Cerebellar cortex (tissue), 1 donor: ENCODE measurements at places on chromosomes 4 and X.
A peak's percentile ranks its signal among the peaks of the same experiment; 100 is the strongest.

DNA sequence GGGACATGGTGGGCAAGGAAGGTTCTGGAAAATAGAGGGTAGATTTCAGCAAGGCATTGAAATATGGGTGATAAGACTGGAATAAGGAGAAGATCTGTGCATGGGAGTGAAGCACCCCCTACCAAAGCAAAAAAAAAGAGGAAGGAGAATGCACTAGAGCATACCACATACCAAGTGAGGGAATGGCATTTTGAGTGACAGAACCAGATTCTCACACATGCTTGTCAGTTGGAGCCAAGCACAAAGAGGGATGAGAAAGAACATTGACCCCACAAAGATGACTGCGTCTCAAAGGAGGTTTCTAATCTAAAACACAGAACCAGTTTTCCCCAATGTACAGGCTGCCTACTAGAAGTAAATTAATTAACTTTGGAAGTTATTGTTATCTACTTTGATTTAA lies 140.3 kb upstream of the SMAD1 start:
- no peak for DNase-seq

DNA sequence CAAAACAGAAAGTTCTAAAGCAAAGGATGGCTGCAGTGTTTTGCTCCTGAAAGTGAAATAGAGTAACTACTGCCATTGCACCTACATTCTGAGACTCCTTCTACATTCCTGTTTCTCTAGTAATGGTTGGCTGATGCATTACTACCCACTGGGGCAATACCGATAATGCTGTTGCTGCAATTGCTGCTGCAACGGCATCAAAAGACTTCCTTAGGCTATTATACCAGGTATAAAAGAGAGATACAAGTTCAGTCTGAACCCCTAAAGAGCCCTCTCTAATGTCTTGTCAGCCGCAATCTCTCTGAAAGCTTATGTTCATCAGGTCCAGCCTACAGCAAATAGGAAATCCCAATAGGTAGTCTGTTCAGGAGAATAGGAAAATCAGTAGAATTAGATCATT lies 338.4 kb downstream of the PABPC4L start:
- DNase-seq: no peak

DNA sequence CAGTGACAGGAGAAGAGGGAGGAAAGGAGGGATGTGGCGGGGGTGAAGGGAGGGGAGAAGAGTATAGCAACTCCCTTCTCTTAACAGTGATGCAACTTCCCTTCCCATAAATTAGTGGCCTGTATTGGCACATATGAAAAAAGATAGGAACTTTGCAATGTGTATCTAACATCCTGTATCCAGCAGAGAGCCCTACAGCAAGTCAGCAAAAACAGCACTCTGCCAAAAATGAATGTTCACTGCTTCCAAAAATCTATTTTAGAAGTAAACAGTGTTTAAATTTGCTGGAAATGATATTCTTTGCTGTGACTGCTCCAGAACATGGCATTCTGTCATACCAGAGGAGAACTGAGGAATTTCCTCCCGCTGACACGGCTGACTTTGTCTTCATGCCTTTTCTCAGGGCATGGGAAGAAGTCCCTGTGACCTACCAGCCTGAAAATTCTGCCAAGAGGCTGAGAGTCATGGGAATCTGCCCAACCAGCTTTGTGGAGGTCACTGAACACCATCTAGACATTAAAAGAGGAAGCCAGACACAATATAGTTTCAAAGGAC lies 343.4 kb upstream of the RASGEF1B start:
- DNase-seq: no peak

DNA sequence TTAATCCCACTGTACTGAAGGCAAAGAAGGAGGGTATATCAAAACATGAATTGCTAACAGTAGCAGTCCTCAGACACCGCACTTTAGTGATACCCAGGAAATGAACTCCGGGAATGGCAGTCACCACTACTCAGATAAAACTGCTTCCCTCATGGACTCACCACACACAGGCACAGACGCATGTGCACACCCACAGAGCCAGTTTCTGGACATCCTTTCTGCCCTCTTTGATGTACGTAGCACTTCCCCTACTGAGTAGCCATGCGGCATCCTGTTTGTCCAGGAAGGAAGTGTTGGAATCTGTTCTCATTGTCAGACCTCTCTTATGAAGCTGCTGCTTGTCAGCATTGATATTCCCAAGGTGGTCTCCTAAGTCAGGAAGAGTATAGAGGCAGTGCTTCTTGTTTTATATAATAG lies 95.7 kb downstream of the DCLK2 start:
- DNase-seq: peak; percentile 17

DNA sequence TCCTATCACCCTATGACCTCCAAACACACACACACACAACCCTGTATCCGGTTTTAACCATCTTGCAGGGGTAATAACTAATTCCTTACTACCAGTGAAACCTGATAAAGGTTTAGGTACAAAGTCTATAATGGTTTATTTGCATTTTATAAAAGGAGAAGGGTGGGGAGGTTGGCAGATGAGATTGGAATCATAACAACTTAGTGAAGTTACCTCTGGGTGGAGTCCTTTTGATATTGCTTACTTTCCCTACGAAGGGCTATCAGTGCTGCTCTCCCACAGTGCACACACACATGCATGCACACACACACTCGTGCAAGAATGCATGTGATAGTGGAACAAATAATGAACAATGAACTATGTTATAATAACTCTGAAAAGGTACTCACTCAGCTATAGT lies 56.1 kb downstream of the CCSER1 start:
- no peak for DNase-seq

DNA sequence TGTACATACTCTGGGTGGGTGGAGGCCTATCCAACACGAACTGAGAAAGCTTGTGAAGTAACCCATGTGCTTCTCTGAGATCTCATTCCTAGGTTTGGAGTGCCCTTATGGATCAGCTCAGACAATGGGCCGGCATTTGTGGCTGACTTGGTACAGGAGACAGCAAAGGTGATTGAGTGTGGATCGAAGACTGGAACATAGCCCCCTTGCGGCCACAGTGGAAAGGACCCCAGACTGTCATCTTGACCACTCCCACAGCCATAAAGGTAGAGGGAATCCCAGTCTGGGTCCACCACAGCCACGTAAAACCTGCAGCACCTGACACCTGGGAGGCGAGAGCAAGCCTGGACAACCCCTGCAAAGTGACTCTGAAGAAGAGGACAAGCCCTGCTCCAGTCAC lies 598.0 kb upstream of the AADAT start:
- no peak for DNase-seq

GRCh38 chr4:138674209-138674608 lies 341.4 kb upstream of the NOCT start:
- no peak for DNase-seq

- DNase-seq: no peak
These were observed 301.6 kb downstream of the ARHGAP24 start for GRCh38 chr4:85776579-85776978.

- no peak for DNase-seq
These were observed 2761.5 kb downstream of the ARAP2 start for GRCh38 chr4:33482773-33483172.

- DNase-seq: peak; percentile 10
These were observed 78.2 kb downstream of the SLC10A7 start for GRCh38 chr4:146443525-146443924.

DNA sequence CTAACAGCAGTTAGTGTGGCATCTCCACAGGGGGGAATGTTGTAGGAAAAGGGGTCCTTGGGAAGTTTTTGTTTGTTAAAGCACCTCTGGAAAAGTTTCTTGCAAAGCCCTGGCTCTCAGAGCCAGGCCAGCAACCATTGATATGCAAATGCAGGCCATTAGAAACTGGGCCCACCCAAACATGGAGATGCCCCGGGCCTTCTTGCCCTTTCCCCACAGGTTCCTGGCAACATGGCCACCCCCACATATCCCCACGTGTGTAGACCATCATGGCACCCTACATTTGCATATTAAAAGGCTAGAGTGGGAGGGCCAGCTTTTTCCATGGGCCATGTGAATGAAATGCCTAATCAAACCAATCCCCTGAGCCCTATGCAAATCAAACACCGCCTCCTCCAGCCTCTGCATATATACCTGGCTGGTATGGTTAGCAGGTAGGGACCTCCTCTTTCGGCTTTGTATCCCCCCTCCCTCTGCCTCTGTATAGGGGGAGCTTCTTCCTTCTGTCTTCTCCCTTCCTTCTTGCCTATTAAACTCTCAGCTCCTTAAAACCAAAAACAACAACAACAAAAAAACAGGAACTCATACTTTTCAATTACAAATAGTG lies 44.0 kb upstream of the ZCCHC13 start:
- DNase-seq: no peak

GRCh38 chr4:55993994-55994663 lies 45.4 kb downstream of the CEP135 start:
- no peak for DNase-seq

DNA sequence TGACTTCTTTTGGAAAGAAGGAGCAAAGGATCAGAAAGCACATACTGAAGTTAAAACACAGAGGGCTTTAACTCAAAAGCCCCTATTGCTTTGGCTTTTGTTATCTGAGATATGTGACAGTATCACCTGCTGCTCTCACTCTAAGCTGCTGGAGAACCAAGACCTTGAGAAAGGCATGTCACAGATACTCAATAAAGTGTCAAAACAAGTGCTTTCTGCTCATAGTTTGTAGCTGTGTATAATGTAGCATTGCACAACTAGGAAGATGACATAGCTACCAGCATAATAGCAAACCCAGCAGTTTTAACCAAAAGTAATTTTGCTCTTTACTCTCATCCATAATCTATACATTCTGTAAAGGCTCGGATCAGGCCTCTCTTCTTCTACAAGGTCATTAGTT lies 159.6 kb downstream of the LHFPL1 start:
- no peak for DNase-seq

- DNase-seq: peak; percentile 52
These were observed 58.3 kb downstream of the GPRIN3 start for GRCh38 chr4:89249313-89249712.

DNA sequence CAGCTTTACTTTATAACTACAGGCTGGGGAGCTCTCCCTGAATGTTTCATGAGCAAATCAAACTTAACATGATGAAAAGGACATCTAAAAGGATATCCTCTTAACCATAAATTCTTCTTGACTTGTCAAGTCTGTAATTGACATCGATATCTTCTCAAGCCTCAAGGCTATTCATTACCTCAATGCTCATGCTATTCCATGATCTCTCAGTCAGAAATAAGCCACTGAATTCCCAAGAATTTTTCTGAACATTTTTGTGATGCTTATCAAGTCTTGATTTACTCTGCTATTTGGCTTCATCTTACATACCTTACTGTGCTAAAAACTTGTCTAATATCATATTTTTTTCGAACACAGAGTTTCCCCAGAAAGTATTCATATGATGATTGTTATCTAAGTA lies 433.4 kb downstream of the PDGFC start:
- DNase-seq: no peak

GRCh38 chrX:134718105-134718965 lies 60.1 kb upstream of the PLAC1 start:
- DNase-seq: peak; percentile 5

DNA sequence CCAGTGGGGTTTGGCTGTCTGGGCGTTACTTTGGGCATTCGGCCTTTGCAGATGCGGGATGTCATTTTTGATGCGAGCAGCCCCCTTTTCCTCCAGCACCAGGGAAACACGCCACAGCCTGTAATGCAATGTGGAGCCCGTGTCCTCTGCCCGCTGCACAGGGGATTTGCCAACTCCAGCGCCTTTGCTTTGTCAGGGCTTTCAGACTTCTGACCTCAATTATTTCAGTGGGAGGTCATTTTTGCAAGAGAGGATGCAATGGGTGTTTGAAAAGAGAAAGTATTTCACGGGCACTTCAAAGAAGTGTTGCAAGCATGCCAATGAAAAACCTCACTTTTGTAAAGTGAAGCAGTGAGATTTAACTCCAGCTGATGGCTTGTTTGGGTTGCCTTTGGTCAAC lies 11.5 kb downstream of the CLCN4 start:
- DNase-seq: no peak

- DNase-seq: no peak
These were observed 216.4 kb downstream of the TECRL start for GRCh38 chr4:64192731-64193412.

GRCh38 chrX:129193357-129193756 lies 329.9 kb downstream of the SMARCA1 start:
- no peak for DNase-seq

DNA sequence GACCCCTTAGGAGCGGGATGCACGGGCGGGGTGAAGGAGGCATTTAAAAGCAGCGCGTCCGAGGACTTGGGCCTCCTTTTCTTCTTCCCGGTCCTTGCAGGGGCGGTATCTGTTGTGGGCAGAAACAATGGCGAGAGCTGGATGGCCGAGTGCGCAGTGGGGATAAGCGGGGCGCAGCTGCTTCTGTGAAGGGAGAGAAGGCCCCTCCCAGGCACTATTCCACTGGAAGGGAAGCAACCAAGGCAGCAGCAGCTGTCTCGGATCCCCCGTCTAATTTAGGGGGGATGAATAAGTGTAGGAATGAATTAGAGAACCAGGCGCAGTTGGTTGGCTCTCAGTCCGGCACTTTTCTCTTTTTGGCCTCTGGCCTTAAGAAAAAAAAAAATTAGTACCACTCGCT lies 995 bp downstream of the SMARCA5 start:
- DNase-seq: peak; percentile 42

DNA sequence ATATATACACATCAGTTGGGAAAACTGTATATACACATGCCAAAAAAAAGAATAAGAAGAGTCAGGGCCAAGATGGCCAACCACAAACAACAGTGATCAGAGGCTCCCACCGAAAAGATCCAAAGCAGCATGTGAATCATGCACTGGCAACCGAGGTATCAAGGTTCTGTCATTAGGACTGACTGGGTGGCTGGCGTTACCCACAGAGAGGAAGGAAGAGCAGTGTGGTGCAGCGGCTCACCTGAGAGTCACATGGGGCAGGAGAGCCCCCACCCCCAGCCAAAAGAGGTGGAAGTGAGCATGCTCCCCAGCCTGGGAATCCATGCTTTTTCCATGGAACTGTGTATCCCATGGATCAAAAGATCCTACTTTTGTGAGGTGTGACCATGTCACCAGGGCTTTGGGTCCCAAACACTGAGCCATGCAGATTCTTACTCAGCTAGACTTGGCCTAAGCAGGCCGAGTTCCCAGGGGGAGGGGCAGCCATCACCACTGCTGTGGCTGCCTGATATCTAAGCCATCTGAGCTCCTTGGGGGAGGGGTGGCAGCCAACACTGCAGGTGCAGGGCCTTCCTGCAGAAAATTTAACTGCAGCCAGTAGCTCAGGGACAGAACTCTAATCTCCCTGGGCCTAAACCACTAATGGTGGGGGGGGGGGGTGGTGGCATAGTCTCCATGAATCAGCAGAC lies 52.8 kb downstream of the P2RY10 start:
- no peak for DNase-seq

DNA sequence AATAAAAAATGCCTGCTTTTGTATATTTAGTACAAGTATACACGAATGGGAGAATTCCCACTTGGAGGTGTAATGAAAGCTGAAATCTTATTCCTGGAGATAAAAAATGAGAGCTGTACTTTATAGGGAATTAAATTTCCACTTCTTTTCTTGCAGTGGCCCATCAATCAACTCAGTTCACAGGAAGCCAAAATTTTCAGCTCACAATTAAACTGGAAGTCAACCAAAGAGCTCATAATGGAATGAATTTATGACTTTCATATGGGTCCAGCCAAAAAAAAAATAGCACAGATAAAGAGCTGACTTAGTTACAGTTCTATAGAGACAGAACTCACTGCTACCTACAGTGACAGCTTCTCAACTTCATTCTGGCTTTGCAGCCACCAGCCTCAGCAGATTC lies 115.2 kb upstream of the TBC1D9 start:
- DNase-seq: no peak

GRCh38 chrX:152103866-152104265 lies 34.5 kb downstream of the MAGEA10 start:
- DNase-seq: no peak
